Ecto neural progenitor cell (in vitro differentiated cells): ENCODE measurements at places on chromosomes 2 and 18.

DNA sequence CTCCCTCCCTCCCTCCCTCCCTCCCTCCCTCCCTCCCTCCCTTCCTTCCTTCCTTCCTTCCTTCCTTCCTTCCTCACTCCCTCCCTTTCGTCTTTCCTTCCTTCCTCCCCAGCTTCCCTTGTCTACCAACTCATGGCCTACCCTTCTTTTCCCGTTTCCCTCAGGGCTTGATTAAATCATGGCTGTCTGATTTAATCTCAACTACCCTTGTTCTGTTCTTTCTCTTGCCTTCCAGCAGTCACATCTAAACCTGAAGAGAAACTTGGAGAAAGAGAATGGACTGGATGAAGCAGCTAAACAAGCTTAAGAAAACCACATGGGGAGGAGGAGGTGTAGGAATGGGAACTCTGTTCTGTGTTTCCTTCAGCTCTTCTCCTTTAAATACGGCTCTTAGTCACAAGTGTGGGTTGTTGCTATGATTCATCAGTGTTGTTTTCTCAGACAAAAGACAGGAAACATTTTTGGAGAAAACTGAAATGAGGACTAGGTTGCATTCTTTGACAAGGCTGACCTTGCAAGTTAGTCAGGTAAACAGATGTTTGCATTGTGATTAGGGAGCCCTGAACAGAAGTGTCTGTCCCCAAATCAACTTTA lies 177.9 kb downstream of the LRRTM1 start:
- DNase-seq = no peak

- no peak for DNase-seq
Observed at GRCh38 chr18:79510046-79510685, 114.4 kb downstream of the NFATC1 start.

GRCh38 chr2:24652265-24653182 lies 140.7 kb downstream of the PTRHD1 start:
- no peak for DNase-seq

DNA sequence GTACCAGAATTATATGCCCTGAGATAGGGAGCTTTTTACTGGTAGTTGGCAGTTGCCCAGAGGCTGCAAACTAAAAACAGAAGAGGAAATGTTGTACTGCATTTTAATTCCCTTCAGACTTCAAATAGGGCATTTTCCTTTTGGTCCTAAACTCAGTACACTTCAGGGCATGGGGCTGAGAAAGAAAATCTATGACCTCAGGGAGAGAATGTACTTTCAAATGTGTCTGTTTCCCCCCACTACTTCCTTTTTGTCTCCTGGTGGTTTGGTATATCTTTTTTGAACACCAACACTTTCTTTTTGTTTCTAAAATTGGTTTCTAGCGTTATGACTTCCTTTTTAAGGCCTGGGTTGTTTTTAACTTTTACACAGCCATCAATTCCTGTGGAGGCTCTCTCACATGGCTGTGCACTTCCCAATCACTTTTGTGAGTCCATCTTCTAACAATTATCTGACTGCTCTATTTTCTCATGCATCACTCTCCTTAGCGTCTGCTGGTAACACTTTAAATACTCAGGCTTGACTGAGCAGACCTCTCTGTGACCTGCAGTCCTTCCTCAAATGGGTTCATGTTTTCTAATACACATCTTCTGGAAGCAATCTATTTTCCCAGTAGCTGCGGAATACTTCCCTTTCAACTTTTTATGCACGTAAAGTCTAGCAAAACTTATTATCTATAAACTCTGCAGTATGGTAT lies 596.0 kb downstream of the LRP1B start:
- no peak for DNase-seq

DNA sequence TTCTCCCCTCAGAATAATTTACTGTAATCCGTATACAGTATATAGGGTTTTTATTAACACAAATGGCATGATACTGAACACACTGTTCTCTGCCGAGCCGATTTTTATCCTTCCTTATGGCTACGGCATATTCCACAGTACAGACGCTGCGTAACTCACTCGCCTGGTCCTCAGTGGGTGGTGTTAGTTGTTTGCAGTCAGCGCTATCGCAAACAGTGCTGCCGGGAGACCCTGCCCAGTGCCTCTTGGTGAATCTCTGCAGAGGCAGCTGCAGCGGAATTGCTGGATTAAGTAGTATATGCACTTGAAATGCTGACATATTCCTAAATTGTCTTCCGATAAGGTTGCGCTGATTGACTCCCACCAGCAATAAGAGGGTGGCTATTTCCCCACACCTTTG lies 73.9 kb downstream of the MARCO start:
- peak; percentile 29 for DNase-seq

DNA sequence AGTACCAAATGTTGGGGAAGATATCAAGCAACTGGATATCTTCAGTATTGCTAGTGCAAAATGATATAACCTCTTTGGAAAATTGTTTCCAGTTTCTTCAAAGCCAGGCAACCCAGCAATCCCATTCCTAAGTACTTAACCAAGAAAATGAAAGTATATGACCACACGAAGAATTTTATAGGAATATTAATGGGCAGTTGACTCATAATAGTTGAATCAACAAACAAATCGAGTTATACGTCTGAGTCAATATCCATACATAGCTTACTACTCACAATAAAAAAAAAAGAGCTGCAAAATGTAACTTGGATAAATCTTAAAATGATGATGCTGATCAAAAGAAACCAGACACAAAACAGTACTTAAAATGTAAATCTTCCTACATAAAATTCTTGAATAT lies 810.4 kb downstream of the METTL4 start:
- no peak for DNase-seq

- no peak for DNase-seq
Observed at GRCh38 chr2:21067859-21068537, 24.1 kb upstream of the APOB start.

DNA sequence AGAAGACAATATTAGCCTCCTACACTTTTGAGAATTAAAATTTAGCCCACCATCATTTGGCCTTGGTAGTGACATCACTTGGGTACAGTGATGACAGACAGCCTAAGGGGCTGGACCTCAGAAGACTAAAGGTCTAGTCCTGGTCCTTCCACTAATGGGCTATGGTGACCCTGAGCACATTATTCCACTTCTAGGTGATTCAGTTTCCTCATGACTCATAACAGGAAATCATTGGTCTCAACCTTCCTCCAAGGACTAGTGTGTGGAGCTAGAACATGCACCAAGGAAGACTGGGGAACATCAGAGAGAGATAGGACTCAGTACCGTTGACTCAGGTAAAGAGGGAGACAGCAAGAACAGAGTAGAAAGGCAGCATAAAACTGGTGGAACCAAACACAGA lies 64.0 kb downstream of the TFCP2L1 start:
- DNase-seq = no peak

GRCh38 chr2:38500283-38500634 lies 102.5 kb downstream of the HNRNPLL start:
- no peak for DNase-seq

DNA sequence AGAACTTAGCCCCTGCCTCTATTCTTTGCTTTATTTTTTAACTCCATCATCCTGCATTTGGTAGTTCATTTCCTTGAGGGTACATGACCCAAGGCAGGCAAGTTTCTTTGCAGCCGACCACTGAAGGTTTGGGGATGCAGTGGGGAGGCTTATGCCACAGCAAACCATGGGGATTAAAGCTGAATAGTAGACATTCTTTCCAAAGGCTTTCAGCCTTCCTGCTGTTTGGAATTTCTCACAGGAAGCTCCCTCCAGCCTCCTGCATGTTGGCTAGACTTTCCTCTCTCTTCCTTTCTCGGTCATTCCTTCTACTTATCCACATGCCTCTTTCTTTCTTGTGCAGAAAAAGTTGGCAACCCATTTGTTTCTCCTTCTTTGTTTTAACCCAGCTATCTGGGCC lies 77.3 kb downstream of the SOCS6 start:
- peak; percentile 54 for DNase-seq
